ENCODE measurements at places on chromosomes 11 and 22.

DNA sequence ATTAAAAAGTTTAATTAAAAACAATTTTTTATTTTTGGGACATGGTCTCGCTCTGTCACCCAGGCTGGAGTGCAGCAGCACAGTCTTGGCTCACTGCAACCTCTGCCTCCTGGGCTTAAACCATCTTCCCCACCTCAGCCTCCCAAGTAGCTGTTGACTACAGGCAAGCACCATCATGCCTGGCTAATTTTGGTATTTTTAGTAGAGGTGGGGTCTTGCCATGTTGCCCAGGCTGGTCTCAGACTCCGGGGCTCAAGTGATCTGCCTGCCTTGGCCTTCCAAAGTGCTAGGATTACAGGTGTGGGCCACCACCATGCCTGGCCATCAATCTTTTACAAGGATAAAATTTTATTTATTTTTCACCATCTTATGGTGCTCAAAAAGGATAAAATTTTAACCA lies 43.3 kb upstream of the PHOX2A start:
- DNase-seq = no peak

- DNase-seq = no peak
Observed at GRCh38 chr11:104798789-104799188, 99.5 kb downstream of the CASP12 start.

- DNase-seq = no peak
Observed at GRCh38 chr11:46298699-46299433, 21.4 kb downstream of the CREB3L1 start.

DNA sequence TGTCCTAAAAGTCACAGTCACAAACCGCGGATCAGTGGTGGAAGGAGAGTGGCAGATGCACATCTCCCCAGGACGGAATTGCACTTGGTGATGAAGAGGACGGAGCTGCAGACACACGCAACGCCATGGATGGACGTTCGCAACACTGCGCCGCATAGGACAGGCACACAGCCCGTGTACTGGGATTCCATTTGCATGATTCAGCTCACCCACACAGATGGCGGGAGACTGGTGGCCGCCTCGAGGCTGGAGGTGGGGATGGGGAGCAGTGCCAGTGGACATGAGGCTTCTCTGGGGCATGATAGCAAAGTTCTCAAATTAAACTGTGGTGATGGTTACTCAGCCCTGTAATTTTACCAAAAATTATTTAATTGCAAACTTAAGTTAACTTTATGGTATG lies 37.4 kb downstream of the DUSP8 start:
- no peak for DNase-seq

GRCh38 chr22:46286941-46287872 lies 9.5 kb upstream of the GTSE1 start:
- DNase-seq = no peak

- no peak for DNase-seq
Observed at GRCh38 chr22:24763872-24764485, 10.5 kb downstream of the PIWIL3 start.

GRCh38 chr11:93225662-93226061 lies 27.9 kb upstream of the SLC36A4 start:
- DNase-seq = peak; percentile 51

GRCh38 chr22:44538051-44538450 lies 40.0 kb upstream of the RTL6 start:
- peak; percentile 30 for DNase-seq

DNA sequence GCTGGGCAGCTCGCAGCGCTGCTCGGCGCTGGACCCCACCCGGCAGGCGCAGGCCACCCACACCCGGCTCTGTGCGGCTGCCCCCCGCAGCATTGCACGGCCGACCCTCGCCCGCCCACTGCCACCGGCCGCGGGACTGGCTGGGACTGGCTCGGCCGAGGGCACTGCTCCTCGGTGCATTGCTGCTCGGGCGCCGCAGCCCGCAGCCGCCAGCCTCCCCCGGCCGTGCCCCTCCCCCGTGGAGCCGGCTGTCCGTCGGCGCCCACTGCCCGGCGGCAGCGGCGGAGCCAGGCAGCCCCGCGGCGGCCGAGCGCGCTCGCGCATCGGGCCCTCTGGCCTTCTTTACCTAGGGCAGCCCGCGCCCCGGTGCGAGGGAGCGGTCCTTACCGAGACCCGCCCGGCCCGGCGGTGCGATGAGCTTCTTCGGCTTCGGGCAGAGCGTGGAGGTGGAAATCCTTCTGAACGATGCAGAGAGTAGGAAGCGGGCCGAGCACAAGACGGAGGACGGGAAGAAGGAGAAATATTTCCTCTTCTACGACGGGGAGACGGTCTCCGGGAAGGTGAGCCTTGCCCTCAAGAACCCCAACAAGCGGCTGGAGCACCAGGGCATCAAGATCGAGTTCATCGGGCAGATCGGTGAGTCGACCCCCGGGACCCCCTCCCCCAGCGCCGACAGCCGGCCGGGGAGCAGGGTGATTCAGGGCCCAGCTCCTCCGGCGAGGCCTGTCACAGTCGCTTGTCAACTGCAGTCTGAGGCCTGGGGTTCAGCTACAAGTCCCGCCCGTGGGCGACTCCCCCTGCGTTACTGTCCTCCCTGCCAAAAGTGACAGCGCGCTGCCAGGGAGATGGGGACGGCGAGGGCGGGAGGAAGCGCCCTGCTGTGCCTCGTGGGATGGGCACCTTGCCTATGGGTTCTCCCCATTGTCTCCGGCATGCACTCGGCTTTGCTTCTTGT lies 516 bp downstream of the VPS26B start:
- DNase-seq = peak; percentile 61

DNA sequence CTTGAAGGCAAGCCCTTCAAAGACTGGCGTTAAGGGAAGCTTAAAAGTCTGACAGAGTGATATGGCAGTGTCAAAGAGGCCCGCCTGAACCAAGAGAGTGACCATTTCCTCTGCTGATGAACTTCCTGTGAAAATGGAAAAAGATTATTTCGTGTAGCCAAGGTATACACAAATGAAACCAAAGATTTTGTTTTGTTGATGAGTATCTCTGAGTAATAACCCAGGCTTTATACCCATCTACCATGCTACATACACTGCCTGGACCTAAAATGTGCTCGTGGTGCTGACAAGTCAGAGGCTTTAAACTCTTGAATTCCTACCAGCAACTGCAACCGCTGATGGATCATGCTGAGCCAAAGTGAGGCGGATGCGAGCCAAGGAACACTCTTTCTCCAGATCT lies 21.0 kb upstream of the FNBP4 start:
- DNase-seq = no peak

GRCh38 chr11:119490253-119491006 lies 67.5 kb upstream of the THY1 start:
- DNase-seq = no peak

- DNase-seq = no peak
Observed at GRCh38 chr11:111336582-111337256, 38.4 kb downstream of the POU2AF3 start.

- no peak for DNase-seq
Observed at GRCh38 chr22:19065298-19065859, 56.8 kb downstream of the DGCR2 start.

DNA sequence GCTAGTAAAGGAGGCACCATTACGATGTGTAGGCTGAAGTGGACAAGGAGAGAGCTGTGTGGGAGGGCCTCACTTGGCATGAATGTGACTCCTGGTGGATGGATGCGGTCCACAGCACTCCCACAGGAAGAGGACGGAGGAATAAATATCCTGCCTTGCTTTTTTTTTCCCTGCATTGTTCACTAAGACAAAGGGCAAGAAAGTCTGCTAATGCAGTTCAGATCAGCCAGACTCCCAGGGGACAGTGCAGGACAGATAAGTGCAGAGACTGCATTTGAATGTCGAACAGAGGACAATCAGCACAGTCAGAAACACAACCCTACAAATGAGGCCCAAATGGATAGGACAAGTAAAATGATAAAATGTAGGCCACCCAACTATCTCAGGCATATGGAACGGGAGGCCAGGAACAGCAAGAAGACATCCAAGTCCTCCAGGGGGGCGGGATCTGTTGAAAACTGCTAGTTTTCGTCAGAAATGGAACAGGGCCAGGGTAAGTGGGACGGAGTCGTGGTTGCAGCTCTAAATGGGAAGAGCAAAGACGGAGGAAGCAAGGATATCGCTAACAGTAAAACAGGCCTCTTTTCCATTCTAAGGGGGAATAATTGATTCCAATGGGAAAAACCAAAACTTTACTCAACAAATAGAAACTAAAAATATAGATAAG lies 25.2 kb upstream of the OR8B8 start:
- peak; percentile 61 for DNase-seq

DNA sequence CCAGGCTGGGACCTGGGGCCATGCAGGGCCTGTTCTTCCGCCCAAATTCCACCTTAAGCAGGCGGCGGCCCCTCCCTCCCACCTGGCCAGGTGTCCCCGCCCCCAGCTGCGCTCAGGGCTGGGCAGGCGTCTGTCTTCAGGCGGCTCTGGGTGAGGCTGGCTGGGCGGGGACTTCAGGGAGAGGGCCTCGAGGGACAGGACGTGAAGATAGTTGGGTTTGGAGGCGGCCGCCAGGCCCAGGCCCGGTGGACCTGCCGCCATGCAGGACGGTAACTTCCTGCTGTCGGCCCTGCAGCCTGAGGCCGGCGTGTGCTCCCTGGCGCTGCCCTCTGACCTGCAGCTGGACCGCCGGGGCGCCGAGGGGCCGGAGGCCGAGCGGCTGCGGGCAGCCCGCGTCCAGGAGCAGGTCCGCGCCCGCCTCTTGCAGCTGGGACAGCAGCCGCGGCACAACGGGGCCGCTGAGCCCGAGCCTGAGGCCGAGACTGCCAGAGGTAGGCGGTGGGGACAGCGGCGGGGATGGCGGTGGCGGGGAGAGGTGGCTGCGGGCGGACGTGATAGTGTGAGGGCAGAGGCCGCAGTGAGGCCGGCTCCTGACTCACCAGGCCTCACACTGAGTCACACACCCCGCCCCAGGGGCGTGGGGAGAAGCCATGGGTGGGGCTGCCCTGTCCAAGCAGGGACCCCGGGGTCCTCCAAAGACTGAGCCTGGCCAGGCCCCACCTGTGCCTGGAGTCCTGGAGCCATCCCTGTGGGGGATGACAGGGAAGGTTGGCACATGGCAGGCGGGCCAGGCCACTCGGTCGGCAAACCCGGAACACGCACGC lies at the start of gene PKP3:
Gene PKP3 (plus strand): TSS at position 176 of the 824 bp plus-strand sequence. CDS start 84 bp downstream, at position 260.
- no peak for DNase-seq

- no peak for DNase-seq
Observed at GRCh38 chr22:23389271-23390071, 190.6 kb downstream of the IGLL1 start.

DNA sequence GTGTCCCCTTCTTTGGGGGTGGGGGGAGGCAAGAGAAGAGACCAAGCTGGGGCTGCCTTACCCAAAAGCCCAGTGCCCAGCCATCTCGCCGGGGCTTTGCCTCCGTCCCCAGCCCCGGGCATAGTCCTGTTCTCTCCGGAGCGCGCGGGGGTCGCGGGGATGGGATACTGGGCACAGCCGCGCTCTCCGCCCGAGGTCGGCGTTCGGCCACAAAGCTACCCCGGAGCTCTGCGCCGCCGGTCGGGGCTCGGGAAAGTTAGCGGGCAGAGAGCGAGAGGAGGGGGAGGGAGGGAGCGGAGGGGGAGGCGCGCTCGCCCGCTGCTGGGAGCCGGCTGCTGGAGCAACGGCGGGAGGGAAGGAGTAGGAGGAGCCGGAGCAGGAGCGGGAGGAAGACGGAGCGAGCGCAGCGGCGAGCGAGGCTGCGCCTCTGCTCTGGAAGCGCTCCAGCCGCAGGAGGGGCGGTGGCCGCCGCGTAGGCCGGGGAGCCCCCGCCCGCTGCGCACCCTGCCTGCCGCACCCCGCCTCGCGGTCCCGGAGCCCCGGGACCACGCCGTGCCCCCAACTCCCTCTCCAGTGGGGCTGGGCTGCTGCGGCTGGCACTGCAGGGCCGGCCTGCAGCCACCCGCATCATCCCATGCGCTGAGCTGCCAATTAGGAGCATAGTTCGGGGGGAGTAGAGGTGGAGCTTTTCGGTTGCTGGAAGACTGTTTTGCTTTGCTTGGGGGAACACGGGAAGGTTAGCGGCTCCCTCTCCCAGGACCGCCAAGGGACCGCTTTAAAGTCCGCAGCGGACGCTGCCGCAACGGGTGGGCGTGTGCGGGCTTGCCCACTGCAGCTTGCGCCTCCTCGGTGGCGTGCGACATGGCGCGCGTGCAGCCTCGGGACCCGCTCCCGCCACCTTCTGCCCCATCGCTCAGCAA lies at the start of gene SCN4B:
Gene SCN4B (minus strand): TSS at position 272 of the 920 bp plus-strand sequence. CDS start 150 bp downstream, at position 122.
- peak; percentile 91 for DNase-seq

DNA sequence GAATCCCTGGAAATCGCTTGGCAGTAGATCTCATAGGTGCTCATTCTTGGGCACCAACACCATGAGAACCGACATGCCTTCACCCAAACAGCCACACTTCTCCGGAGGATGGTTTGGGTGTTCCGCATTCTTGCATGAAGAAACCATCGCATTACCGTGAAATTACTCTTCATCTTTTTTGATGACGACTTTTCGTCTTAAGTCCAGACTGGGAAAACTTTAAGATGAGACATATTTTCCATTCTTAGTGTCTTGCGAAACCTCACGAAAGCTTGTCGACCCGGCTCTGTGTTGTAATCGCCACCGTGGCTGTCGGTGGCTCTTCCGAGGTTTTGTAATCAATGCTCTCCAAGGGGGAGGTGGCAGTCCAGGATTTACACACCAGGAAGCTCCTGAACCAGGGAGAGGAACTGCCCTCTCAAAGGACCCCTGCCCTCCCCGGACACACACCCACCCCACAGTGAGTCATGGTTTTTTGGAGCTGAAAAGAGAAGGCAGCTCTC lies 1.7 kb downstream of the TOM1 start:
- DNase-seq = peak; percentile 18

- no peak for DNase-seq
Observed at GRCh38 chr11:69890476-69890875, 71.3 kb upstream of the FGF3 start.

DNA sequence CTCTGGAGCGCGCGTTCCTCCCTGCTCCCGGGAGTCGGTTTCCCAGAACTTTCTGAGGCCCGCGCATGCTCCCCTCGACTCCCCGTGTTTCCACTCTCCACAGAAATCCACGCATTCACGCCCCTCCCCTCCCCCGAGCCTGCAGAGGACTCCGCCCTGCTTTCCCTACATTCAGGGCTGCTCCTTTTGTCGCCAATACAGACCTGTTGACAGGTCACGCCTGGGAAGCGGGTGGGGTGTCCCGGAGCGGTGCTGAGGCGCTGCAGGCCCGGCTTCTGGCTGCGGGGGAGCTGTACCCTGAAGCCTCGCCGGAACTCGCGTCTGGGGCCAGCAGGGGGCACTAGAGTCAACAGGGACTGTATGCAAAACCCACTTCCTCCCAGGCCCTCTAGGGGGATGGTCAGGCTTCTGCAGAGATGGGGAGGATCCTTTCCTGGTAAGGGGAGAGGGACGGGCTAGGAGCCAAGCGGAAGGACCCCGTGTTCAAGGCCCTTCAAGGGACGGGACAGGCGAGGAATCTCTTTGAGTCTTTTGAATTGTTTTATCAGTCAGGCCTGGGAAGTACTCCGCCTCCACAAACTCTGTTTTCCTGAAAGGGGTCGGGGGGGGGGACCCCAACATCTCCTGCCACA lies at the start of gene PRAME:
Gene PRAME (minus strand): TSS at position 294 of the 632 bp plus-strand sequence. CDS start 2,433 bp downstream, outside the sequence.
- DNase-seq = peak; percentile 58

DNA sequence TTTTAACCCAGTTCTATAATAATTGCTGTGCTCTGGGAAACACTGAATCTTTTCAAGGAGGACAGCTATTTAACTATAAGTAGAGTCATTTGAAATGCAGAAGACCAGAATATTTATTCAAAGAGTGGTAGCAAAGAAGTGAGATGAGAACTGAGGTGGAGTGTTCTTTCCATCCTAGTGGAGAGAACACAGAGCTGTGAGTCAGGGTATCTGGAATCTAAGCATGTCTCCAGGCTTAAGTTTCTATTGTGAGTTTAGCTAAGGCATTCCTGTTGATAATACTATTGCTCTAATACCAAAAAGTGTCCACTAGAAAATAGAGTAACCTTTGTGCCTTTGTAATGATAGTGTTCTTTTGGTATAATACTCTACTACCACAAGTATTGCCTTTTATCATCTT lies 32.4 kb downstream of the JAM3 start:
- no peak for DNase-seq
